CD4-positive, alpha-beta T cell treated with Interleukin-6 at 100 ng/mL for 8 hours (primary cell): ENCODE measurements at places on chromosomes 5 and 9.

DNA sequence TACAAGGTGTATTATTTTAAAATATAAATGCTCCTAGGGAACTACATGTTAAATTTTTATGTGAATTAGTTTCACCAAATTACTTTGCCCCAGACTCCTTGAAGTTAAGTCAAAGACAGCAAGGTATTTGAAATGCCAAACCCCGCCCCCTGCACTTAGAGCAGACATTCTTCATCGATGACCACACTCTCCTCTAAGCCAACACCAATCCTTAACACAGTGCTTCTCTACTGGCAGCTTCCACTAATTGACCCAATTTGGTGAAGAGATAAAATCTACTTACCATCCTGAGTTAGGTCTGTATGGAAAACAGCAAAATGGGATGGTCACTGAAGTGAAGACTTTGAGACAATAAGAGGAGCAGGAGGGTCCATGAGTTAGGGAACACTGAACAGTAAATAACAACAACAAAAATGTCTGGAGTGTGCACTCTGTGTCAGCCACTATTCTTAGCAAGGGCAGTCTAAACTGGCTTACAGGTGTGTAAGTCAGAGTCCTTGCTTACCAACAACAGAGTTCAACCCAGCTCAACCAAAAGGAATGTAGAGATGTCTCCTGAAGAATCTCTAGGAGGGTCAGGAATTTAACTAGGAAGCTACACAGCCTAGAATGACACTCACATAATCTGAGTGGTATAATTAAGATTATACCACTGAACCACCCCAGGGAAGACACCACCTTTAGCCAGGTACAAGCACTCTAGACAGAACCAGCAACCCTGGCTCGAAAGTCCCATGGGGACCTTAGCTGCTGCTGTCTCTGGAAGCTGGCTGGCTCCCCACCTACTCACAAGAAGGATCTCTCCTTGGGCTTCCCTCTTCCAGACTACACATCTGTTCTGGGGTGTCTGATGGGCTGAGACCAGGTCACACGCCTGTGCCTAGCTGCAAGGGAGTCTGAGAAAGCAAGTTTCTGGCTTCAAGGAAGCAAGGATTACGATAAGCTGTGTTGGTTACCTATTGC is 8.8 kb upstream of the UBE2QL1 start:
- no peak for DNase-seq

DNA sequence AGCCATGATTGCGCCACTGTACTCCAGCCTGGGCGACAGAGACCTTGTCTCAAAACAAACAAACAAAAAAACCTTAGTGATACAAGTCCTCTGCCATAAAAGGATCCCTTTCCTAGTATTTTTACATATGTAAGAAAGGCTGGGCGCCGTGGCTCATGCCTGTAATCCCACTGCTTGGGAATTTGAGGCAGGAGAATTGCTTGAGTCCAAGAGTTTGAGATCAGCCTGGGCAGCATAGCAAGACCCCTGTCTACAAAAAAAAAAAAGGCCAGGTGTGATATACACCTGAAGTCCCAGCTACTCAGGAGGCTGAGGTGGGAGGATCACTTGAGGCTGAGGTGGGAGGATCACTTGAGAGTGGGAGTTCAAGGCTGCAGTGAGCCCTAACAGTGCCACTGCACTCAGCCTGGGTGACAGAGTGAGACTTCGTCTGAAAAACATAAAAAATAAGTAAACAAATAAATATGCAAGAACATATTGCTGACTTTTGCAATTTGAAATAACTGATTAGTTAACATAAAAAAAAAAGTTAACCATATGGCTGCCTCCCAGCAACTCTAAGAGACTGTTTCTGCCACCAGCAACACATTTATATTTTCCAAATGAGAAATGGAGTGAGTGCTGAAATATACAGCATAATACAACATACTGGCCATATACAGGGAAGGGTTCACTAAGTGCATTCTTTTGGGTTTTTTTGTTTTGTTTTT is 6.9 kb downstream of the ZNF367 start:
- DNase-seq = no peak

DNA sequence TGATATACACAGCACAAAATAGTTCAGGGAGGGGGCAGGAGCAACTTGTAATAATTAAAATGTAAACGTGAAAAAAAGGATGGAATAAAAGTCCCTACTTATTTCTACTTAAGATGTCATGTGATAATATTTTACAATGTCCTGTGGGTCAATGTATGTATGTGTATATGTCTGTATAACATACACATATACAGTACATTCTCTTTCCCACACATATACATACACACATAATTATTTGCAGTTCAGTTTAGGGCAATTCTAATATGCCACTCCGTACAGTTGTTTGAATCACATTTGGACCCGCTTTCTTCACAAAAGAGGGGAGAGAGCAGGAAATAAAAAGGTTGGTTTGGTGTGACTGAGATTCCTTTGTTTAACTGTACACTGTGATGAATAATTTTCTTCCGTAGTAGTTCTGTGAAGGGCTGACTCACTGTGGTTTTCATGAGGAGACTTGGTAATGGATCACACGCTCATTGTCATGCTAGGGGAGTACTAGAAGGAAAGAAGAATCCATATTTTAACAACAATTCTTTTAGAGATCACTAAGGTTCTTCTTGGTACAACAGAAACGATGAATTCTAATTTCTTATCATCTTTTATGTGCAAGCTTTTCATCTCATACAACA is 26.2 kb upstream of the ACOT12 start:
- no peak for DNase-seq

DNA sequence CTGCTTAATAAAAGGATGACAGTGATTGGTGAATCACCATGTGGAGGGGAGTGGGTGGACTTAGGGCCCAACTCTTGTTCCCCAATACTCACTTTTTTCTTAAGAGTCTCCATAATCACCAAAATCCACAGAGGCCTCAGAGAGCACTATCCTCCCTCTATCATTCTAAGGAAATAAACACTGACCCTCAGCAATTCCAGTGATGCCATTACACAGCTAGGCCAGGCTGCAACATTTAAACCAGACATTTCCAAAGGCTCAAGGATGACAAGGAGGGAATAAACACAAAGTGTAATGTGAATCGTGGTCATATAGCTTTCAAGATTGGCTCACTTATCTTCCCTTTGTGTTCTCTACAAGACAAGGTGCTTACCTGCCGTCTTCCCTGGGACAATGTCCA is 2.4 kb upstream of the ARSI start:
- no peak for DNase-seq

GRCh38 chr5:172672681-172673080 is 31.6 kb downstream of the NEURL1B start:
- DNase-seq = no peak

GRCh38 chr5:152641970-152642805 is 237.1 kb upstream of the NMUR2 start:
- DNase-seq = no peak

GRCh38 chr5:160166069-160166972 is 47.1 kb upstream of the PWWP2A start:
- DNase-seq = no peak

DNA sequence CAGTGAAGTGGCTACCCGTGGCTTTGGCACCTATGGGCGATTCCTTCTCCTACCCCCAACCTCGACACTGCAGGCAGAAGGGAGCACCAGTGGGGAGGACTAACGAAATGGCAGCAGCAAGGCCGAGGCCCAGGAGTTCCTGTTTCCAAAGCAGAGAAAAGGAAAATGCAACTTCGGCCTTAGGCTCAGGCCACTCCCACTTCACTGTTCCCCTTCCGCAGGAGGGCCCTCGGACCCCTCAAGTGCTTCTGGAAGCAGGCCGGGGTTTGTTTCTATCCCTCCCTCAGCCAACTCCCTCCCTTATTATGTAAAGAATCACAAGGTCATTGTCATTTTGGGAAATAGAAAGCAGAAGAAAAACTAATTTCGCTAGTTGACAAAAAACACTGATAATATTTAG is 36.4 kb upstream of the NKX2-5 start:
- DNase-seq = no peak
